ENCODE measurements at places on chromosomes 5 and 9.

- DNase-seq, result no peak
These were observed 1227.2 kb upstream of the WWC1 start for GRCh38 chr5:167064198-167064776.

GRCh38 chr9:137465000-137465719 is 6.0 kb upstream of the NSMF start:
- no peak for DNase-seq

DNA sequence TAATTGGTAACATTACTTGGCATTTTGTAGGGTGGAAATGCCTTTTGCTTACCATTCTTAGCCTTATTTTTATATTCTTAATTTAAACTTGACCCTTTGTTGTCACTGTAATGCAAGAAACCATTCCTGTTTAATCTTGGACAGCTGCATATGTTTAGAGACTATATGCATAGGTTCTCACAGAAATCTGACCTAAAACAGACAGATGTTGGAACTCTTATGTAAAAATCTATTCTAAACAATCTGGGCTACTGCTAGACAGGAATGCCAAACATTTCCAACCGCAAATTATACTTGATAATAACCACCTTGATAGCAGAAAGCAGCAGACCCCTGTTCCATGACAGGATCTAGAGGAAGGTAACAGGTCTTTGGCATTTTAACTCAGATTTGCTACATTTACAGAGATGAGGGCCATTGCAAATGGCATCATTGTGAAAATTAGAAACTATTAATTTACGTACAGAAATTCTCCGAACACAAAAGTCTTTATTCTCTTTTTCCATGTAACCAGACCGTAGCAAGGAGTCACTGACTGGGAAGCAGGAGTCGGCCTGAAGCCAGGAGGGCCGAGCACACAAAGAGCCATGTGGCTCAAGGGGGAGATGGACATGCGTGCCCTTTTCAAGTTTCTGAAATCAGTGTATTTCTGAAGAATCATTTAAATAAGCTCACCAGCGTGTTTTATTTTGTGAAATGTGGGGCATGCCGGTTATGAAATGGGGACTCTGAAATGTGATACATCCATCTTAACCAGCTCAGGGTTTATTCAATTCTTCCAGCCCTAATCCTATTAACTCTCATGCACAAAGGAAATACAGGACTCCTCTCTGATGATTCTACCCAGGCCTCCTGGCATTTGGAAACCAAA is 139.3 kb downstream of the AOPEP start:
- DNase-seq, result no peak

GRCh38 chr5:177336112-177336511 is 15.4 kb downstream of the LMAN2 start:
- DNase-seq, result no peak

DNA sequence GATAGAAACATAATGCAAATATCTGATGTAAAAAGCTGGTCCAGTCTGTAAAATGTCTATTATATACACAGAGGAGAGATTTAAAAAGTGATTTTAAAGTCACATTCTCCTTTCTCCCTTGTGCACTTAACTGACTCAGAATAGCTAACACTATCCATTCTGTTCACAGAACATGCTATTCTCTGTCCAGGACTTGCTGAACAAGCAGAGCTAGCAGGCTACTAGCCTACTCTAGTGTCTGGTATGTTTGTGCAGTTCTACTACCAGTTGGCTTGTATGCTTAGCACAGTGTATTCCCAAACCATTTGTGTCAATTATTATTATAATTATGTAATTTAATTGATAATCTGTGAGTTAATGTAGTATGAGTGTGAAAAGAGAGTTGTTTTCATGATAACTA is 161.7 kb upstream of the NUDT12 start:
- no peak for DNase-seq

GRCh38 chr9:135901826-135902225 is 5.5 kb downstream of the CAMSAP1 start:
- DNase-seq, result no peak

DNA sequence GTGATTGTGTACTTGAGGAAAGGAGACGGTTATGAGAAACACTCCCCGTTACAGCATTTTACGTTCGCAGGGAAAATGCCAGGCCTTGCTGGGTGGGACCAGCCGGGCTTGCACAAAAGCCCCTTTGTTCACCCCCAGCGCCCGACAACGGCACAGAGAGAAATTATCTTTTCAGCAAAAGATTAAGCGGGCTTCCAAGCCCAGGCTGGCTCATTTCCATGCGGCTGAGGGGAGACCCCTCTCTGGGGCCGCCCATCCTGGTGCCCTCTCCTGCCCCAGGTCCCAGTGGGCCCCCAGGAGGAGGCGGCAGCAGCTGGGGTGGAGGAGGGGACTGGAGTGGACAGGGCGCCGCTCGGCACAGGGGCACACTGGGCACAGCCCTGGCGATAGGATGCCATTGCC is 50.8 kb upstream of the NOTCH1 start:
- no peak for DNase-seq

GRCh38 chr5:150298701-150299451 is 3.8 kb downstream of the ARSI start:
- DNase-seq, result no peak

DNA sequence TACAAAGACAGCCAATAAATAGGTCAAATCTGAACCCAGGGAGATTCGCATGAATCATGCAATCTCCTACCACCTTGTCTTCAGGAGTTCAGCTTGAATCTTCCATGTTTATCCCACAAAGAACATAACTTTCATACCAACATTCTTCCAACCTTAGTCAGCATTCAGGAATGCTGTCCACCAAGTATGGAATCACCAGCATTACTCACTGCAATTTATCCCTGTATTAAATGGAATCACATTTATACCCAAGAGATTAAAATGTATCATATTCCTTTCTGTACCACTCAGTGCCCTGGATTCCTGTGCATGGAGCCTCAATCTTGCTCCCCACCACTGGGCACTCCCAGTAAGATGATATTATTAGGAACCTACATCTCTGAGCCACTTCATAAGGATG is 162.6 kb downstream of the GLIS3 start:
- no peak for DNase-seq

- no peak for DNase-seq
These were observed 75.9 kb upstream of the NR5A1 start for GRCh38 chr9:124583134-124583533.

GRCh38 chr9:106864373-106865143 is 1.6 kb downstream of the ZNF462 start:
- DNase-seq, result no peak

DNA sequence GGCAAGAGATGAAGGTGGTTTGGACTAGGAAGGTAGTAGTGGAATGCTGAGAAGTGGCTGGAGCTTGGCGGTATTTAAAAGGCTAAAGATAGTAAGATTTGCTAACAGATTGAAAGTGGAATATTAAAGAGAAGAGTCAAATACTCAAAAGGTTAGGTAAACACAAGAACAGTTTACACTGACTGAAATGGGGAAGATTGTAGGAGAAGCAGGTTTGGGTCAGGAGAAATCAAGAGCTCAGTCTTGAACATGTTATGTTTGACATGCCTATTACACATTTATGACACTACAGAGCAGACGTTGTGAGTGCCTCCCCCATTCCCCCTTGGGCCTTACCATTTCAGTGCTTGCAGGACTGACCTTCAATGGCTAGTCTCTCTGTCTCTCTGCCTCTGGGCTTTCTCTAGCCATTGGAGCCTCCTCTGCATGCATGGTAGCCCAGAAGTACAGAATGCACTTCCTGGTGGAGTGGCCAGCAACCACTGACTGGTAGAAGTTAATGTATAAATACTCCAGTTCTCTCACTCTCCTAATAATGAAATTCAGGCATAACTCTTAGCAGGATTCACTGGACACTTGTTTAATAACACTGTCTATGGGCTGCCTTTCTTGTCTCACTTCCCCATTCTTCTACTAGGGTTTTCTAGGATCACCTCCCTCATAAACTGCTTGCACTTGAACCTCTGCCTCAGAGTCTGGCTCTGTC is 56.8 kb downstream of the HMGCS1 start:
- no peak for DNase-seq

DNA sequence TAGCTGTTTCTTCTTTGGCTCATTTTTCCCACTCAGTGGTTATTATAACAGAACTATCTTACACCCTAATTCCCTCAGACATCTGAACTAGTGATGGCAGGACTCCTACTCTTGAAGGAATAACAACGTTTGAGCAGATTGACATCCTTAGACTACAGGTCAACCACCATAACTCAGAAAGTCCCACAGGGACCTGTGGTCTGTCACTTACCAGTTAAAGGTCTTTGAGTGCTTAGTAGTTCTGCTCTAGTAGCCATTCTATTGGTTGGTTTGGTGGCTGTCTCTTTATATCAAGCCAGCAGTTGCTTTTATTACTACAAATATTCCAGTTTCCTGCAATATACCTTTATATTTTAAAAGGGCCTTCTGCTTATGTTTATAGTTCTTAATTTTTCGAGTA is 67.2 kb upstream of the FCHO2 start:
- no peak for DNase-seq

GRCh38 chr5:135189024-135189423 is 155.0 kb upstream of the PITX1 start:
- DNase-seq, result no peak
